Stimulated activated CD4-positive, alpha-beta T cell treated with anti-CD3 and anti-CD28 coated beads, Interleukin-1b, Interleukin-23, amount 100 ng/mL, for 24 hours (primary cell): ENCODE measurements at places on chromosomes 4 and X.

DNA sequence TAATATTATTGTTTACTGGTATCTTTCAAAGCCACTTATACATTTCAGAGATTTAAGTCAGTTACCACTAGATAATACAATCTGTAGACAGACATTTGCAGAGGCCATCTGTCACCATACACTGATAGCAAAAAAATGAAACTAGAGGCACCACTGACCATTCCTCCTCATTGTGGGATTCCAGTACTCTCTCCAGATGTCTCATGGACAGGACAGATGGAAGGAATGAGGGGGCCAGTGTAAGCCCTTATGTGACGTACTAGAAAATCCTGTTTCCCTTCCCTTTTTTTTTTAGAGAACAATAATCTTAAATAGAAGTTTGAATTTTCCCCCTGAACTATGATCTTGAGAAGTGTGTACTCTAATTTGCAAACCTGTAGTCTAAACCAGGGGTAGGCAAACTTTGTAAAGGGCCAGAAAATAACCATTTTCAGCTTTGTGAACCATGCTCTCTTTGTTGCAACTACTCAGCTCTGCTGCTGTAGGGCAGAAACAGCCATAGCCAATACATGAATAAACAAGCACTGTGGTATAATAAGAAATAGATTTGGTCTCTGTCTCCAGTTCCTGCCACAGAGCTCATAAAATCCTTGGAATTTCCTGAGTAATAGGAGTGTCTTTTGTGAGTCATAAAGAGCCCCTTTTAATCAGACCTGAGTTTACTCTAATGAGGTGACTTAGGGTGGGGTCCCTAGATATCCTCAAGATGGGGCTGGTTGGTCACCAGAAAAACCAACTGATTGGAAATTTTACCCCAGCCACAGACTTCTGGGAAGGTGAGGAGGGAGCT is 90.4 kb downstream of the MOSPD2 start:
- no peak for DNase-seq

DNA sequence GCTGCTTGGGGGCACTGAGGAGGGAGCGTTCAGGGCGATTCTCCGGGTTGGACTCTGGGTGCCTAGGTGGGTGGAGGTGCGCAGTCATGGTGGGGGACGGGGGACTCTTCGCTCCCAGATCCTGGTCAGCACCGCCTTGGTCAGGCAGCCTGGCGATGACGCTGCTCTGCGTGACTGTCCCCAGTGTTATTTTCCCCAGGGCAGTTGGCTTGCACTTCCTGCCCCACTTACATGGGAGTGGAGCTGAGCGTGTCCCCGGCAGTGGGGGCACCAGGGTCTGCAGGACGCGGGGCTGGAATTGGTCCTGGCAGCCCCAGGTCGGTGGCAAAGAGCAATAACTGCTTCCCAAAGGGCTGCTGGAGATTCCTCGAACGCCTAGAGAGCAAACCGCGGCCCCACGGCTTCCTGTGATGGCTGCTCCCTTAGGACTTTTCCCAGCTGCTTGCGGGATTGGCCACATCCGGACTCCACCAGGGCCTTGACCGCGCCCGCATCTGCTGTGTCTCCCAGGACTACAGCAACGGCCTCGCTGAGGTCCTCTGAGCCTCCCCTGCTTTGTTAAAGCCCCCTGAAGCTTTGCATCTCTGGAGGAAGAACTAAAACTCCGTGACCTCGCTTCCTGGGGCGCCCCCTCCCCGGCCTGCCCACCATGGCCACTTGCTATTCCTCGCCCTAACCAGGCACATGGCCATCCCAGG is 35.3 kb upstream of the GPR78 start:
- DNase-seq, result no peak

DNA sequence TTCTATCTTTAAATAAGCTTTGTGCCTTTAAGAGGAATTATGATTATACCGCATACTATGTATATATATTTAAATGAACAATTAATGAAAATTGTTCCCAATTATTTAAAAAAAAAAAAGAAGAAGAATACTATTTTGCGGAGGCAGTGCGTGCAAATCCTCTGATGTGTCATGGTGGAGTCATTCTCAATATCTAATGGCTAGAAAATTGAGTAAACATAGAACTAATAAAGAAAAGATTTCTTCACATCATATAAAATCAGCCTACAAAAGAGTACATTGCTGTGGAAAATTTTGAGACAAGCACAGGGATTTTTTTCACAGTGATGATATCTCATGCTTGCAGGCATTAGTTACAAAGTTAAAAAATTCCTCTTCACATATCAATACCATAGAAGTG is 2.6 kb upstream of the EREG start:
- DNase-seq, result no peak

GRCh38 chr4:107392951-107393350 is 327.1 kb downstream of the PAPSS1 start:
- DNase-seq, result no peak
